ENCODE measurements at places on chromosomes 1 and 21. TPM values are rescaled to one million over a fixed set of nuclear protein-coding genes. Genes with fewer than 3 reads are reported as not detected.

DNA sequence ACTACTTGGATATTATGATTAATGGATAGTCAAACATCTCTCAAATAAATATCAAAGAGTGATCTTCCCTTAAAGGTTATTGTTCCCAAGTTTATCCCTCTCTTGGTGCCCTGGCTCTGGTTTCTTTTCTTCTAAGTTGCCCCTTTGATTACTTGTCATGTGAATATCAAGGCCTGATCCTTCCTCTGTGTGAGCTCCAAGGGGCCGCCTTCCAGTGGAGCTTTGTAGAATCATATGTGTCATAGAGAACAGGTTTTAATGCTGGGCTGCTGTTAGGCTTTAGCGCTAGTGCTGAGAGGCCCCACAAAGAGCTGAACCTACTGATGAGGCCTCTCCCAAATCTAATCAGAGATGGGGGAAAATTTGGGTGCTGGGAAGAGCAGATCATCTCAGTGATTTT lies 25.5 kb downstream of the UCK2 start:
- no peak for DNase-seq

GRCh38 chr1:156845055-156845952 lies 13.6 kb downstream of the INSRR start:
- DNase-seq: no peak

GRCh38 chr21:16358784-16359183 lies 629.0 kb downstream of the USP25 start:
- DNase-seq: no peak

DNA sequence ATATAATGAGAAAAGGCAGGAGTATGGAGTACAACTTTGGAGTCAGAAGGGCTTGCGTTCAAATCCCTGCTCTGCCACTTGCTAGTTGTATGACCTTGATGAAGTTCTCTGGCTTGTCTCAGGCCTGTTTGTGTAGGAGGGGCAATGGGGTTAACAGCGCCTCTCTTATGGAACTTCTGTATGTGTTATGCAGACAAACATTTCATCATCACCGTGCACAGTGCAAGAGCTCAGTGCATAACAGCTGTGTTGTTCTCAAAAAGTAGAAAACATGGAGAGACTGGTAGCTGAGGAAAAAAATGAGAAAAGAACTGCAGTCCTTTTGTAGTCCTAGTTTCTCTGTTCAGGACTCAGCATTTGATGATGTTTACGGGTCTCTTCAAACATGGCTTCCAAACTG lies 10.4 kb upstream of the ZNF648 start:
- no peak for DNase-seq

GRCh38 chr1:223645903-223646302 lies 19.6 kb downstream of the CAPN8 start:
- no peak for DNase-seq

DNA sequence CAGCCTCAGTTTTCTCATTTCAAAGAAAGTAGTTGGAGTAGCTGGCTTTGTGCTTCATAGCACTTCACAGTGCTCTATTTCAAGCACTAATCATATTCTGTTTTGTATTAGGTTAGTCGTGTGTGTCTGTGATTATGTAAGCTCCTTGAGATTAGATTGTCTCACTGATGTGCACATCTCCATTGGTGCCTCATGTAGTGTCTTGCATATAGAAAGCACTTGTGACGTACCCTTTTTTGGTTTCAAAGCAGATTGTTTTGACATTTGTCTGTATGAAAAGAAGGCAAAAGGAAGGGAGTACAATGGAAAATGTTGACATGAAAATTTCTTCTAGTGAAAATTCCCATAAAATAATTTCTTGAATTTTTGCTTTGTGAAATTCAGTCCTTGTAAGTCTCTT lies 13.9 kb downstream of the BTBD8 start:
- no peak for DNase-seq

- no peak for DNase-seq
Measured at GRCh38 chr1:109977657-109978378, 6.7 kb upstream of the AHCYL1 start.

Gene DIO1
- total RNA-seq: not detected

Gene IGSF5
- total RNA-seq: 0.48 TPM

GRCh38 chr1:32715901-32716311 lies 13.3 kb upstream of the SYNC start:
- DNase-seq: no peak

Gene IL19
- not detected for total RNA-seq

All from kidney epithelial cell (primary cell).